ENCODE measurements at places on chromosomes 12 and 14.

DNA sequence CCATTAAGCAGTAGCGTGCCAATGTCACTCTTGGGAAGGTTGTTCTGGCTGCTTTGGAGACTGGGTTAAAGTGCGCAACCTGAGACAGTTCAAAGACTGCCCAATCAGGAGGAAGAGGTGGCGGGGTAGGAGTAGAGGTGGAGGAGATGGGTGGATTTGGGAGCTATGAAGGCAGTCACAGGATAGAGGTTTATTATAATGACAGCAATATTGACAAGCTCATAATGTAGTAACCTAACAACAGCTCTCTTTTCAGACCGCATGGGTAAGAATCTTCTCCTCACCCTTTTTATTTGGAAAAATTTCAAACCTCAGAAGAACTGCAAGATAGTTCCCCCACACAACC lies 5.3 kb upstream of the PSMD9 start:
- DNase-seq, result no peak

DNA sequence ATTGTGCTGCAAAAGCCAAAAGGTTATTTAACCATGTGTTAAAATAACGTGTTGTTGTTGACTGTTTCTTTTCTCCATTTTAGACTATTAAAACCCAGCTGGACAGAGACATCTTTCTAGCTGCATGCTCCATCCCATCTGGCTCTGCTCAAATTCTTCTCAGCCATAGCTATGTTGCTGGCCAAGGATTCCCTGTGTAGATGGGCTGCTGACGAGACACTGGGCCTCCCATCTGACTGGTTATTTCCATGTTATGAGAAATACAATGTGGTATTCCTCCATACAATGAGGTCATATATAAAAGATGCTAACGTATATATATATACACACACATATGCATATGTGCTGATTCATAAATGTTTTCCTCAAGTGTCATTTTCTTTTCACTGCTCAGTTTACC lies 30.1 kb downstream of the MED13L start:
- DNase-seq, result no peak

- no peak for DNase-seq
These were observed 105.7 kb downstream of the CRADD start for GRCh38 chr12:93782853-93783252.

GRCh38 chr12:69545081-69545480 lies 40.2 kb upstream of the CCT2 start:
- DNase-seq, result no peak

DNA sequence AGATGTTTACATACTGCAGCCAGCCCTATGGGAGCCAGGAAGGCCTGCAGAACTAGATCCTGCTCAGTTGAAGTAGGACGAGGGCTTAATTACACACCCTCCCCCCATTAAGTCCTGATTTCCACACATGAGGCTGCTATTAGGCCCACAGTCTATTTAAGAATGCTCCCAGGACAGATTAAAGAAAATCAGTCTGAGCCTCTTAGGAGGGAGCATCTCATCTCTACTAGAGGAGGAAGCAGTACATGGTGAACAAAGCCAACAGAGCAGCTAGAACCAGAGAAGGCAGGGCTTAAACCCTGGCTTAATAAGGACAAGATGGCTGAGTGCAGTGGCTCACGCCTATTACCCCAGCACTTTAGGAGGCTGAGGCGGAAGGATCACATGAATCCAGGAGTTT lies 55.8 kb upstream of the ARHGAP5 start:
- DNase-seq, result no peak

- no peak for DNase-seq
These were observed 106.7 kb downstream of the RPS29 start for GRCh38 chr14:49479432-49479831.

DNA sequence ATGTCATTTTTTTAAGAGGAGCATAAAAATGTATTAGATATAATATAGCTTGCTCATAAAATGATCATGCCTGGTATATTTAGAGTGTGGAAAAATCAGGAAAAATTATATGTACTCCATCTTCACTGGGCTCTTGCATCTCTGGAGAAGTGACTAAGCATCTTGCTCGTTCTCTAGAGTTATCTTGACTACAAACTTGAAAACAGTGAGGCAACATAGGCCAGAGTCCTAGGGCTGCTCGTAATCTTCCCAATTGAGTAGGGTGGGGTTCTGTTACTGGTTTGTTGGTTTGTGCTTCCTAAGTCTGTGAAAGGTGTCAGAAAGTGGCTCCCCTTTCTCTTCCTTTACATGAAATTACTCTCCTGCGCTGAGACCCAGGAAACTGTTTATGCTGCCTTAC lies 46.2 kb downstream of the AACS start:
- DNase-seq, result no peak

- DNase-seq, result no peak
These were observed 16.7 kb upstream of the MAP1LC3B2 start for GRCh38 chr12:116542345-116542956.

GRCh38 chr14:69299286-69300035 lies 39.5 kb downstream of the GALNT16 start:
- DNase-seq, result no peak

DNA sequence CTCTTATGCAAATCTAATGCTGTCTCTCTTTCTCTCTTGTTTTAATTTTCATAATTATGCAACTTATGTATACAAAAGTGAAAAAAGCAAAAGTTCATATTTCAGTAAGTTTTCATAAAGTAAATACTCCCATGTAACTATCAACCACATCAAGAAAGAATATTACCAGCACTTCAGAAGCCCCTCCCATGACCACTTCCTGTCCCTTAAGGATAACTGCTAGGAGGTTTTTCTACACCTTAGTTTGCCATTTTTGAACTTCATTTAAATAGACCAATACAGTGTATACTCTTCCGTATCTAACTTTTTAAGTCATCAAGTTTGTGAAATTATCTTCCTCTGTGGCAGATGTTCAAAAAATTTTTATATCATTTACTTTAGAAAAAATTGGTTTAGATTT lies 547 bp upstream of the OR4K15 start:
- DNase-seq, result no peak

GRCh38 chr14:24965934-24966578 lies 83.9 kb downstream of the STXBP6 start:
- DNase-seq, result no peak

DNA sequence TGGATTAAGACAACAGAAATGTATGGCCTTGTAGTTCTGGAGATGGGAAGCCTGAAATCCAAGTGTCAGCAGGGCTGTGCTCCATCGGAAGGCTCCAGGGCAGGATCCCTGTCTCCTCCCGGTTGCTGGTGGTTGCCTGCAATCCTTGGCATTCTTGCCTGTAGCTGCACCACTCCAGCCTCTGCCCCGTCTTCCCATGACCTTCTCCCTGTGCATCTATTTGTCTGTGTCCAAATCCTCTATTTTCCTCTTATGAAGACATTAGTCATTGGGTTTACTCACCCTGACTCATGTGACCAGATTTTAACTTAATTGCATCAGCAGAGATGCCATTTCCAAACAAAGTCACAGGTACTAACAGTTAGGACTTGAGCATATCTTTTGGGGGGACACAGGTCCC lies 15.1 kb downstream of the TUNAR start:
- no peak for DNase-seq

DNA sequence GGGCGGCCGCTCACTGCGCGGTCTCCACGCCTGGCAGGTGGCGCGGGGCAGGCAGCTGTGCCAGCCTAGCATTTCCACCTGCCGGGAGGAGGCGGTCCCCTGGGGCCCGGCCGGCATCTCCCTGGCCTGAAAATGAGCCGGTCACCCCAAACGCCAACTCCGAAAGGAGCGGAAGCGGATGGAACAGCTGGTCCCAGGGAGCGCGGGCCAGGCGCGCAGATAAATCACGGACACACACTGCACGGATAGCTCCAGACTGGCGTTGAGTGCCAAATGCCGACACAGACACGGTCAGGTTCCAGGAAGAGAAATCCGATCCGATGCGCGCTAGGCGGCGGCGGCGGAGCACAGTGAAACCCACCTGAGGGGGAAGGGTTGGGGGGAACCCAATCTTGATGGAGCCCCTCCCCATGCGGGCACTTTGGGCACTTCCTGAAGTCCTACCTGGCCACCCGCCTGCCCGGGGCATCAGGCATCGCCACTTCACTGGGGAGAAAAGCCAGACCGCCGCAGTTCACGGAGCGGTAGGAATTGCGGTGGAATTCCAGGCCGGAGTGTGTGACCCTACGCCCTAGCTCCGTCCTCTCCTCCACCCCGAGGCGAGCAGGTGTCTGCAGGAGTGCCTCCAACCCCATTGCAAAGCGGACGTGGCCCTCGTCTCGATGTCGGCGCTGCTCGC lies 624 bp upstream of the PLEKHD1 start:
- DNase-seq, result no peak

DNA sequence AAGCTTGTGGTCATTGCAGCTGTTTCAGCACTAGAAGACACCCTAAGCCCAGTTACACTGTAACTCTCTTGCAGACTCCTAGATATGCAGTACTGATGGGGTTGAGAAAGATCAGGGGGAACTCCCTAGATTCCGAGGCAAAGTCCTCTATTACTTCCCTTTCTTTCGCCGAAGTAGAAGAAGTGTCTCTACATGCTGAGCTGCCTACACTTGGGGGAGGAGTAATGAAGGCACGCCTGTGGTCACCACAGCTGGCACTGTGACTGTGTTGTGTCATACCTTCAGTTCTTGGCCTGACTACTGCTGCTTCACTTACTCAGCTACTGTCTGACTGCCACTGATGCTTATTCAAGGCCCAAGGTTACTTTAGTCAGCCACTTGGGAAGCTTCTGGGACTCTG lies 35.1 kb upstream of the RPL10L start:
- no peak for DNase-seq

DNA sequence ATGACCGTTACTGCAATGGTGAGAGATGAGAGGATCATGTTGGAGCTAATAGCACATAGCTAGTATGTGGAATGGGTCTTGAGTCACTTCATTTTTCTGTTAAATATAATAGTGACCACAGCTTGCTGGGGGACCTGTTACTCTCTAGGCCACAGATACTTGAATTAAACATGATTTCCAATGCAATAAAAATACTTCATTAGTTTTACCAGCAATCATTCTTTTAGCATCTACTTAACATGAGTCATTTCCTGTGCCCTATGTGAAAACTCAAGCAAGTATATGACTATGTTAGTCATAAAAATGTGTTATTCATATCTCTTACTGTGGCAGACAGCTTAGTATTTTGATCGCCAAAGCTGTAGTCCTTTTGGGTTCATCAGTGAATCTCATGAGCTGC lies 798.8 kb downstream of the SLC16A7 start:
- DNase-seq, result no peak

- no peak for DNase-seq
These were observed 50.4 kb downstream of the RPH3A start for GRCh38 chr12:112841906-112842305.

GRCh38 chr14:90534838-90535555 lies 138.2 kb downstream of the CALM1 start:
- DNase-seq, result no peak

DNA sequence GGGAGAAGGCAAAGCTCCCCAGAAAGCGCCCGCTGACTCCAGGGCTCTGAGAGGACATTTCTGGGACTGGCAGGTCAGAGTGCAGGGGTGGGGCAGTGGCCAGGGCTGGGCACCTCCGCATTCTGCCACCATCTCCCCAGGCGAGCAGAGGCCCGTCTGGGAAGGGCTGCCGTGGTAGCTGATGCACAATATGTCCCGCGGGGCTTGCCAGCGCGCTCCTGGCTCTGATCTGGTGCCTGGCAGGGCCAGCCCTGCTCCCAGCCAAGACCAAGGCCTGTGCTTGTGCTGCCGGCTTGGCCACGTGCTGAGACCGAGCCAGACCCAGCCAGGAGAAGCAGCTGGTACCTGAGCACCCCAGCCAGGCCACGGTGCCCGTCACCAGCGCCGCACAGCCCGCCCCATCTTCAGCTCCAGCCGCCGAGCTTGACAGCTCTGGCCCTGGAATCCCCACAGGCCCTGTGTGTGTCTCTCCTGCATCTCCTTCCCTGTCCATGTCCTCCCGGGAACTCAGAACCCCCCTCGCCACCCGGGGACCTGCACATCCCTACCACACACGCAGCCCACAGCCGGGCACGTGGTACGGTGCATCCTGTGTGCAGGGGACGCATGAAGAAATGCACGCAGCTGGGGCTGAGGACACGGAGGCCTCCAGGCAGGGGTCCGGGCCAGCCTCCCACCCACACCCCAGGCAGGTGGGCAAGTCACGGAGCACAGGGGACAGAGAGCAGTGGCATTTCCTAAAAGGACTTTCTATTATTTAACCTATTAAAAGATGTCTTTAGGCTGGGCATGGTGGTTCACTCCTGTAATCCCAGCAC lies 68.6 kb upstream of the C14orf180 start:
- no peak for DNase-seq
